Stimulated activated CD8-positive, alpha-beta memory T cell treated with anti-CD3 and anti-CD28 coated beads, Interleukin-4, amount 100 ng/mL, for 4 hours (primary cell): ENCODE measurements at places on chromosomes 3 and 15.

DNA sequence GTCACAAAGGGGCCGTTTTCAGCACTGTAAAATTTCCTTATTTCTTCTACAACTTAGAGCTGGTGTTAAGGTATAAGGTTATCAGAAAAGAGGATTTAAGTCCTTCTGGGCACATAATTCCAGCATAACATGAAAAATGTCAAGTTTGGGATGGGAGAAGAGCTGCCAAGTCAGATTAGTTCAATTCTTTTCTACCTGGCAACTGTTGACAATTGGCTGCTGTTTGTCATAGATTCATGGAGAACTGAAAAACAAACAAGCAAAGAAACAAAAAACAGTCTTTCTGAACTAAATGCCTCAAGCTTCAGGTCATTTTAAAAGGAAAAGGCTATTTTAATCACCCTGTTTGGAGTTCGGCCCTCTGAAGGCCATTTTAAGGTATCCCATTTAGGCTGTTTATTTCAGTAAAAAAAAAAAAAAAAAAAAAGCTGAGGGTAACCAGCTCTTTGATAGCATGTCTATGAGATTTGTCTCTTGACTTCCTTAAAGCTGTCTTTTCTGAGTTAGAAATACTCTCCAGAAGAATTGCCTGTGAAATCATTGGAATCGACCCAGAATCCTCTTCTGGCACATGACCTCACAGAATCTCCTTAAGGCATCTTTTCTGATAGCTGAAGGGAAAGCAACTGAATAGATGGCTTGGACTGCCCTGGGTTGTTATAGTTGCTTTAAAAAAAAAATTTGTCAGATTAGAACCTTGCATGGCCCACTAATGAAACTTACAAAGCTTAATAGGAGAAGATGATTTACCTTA lies 173.3 kb downstream of the SEMA6D start:
- DNase-seq: no peak

DNA sequence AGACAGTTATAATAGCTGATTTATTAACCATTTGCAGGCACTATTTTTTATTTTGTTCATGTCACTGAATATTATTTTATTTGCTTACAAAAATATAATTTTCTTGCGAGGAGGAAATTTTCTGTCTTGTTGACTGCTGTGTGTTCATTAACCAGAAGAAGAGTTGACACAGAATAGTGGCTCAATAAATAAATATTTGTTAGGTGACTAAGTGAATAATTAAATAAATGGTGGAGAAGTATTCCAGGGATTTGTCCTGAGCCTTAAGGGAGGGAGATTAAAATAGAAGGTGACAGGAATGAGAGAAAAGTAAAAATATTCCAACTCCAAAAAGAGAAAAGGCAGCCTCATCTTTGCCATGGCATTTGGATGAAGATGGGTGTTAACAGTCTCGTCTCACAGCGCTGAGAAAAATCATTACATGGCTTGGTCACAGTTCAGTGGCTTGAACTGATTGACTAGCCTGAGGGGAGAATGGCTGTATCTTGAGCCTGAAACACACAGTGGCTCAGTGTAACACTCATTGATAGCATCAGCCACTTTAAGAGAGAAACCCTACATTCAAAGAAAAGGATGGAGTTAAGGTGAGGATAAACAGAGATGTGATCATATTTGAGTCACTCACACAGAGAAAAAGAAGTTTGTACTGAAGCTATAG lies 449.9 kb upstream of the NAALADL2 start:
- no peak for DNase-seq

- peak; percentile 66 for DNase-seq
These were observed 5.3 kb upstream of the TRA2B start for GRCh38 chr3:185942907-185943759.

- no peak for DNase-seq
These were observed 2.4 kb upstream of the ADGRG7 start for GRCh38 chr3:100606894-100607512.

GRCh38 chr15:79948095-79948695 lies 22.8 kb downstream of the BCL2A1 start:
- no peak for DNase-seq

- no peak for DNase-seq
These were observed 256.9 kb upstream of the LRRC3B start for GRCh38 chr3:26365706-26366105.

GRCh38 chr3:111856501-111856900 lies 2.6 kb upstream of the PHLDB2 start:
- DNase-seq: no peak

- DNase-seq: no peak
These were observed 570.2 kb downstream of the NTRK3 start for GRCh38 chr15:87686339-87686738.

DNA sequence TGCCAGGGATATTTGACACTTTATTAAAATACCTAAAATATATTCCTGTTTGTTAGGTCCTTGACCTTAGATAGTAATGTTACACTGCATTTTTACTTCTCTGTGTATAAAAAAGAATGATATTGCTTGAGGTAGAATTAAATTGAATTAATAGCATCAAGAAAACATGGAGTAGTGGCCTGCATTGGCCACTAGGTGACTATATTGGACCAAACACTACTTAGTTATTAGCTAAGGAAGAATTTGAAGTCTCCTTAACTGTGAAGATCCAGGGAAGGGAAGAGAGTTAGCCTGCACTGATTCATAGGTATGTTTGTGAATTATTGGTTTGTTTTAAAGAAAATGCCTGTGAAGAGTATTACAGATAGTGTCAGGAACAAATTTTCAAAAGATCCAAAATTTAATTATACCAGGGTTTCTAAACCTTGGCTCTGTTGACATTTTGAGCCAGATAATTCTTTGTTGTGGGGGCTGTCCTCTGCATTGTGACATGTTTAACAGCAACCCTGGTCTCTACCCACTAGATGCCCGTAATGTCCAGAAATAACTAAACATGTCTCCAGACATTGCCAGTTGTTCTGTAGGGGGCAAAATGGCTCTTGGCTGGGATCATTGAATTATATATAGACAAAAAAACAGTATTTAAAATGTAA lies 103.6 kb upstream of the THSD4 start:
- no peak for DNase-seq

DNA sequence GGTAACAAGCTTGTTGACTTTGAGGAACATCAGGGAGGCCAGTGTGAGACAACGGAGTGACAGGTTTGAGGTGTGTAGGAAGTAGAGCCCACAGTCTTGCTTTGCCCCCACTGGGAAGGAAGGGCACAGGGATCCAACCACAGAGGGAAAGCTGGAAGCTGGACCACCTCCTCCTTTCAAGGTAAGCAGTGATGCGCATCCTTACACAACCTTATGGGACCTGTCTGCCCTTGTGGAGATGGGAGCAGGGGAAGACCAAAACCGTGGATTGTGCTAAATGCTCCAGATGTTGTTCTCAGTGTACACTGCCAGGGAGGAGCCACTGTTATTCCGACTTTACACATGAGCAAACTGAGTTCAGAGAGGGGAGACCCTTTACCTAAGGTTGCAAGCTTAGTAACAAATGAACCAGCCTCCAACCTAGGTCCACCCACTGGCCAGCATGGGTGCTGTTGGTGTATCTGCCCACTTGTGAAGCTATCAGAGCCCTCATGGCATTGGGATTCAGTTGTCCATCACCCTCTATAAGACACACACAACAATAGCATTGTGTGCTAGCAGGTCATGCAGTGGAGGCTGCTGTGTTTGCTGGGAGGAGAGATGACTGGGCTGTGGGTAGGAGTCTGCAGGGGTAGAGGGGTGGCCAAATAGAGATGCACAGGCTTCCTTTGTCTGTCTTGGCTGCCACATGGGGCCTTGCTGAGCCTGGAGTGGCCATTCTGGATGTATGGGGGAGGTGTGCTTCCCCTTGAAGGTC lies 586 bp upstream of the LSMEM2 start:
- no peak for DNase-seq

- no peak for DNase-seq
These were observed 15.1 kb upstream of the TMEM158 start for GRCh38 chr3:45241206-45241605.

DNA sequence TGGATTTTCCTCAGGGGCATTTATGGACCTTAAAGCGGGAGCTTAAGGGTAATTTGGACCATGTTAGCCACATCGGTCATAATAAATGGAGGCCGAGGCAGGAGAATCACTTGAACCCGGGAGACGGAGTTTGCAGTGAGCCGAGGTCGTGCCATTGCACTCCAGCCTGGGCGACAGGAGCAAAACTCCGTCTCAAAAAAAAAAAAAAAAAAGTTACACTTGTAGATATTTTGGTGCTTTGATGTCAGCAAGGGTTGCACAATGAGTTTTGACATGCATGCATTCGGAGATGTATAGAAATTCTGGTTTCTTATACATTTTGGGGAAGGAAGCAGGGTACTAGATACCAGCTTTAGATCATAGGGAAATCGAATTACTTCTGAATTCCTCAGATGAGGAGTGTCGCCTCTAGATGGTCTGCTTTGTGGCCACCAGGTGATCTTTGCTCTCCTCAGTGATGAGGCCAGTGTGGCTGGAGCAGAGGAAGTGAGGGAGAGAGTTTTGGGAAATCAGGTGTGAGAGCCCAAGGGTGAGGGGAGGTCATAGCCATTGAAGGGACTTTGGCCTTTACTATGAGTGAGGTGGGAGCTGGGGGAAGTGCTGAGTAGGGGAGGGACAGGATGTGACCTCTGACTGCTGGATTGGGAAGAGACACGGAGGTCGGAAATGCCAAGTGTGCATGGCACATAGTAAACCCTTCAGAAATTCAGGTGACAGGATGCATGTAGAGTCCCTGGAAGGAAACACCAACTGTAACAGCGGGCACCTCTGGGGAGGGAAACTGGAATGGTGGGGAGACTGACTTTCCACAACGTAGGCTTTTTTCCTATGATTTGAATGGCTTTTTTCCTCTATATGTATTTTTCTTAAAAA lies 8.4 kb upstream of the RBSN start:
- DNase-seq: no peak

DNA sequence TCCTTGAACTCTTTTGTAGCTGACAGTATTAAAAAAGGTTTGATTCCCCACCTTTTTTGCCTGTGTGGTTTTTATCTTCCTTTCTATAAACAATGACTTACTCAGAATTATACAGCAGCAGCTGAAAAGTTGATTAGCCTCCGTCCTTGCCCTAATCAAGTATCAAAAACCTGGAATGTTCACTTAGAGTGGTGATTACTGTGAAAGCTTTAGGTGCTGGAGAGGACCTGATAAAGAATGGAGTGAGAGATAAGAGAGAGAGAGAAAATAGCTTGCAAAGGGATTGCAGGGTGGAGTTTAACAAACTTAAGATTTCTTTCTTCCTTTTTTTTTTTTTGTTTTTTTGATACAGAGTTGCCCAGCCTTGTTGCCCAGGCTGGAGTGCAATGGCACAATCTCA lies 6.7 kb downstream of the CGNL1 start:
- no peak for DNase-seq

GRCh38 chr3:134087060-134087974 lies 57.6 kb upstream of the SLCO2A1 start:
- no peak for DNase-seq

GRCh38 chr3:23921052-23921511 lies 4.2 kb downstream of the RPL15 start:
- no peak for DNase-seq

GRCh38 chr15:43251185-43251870 lies 15.4 kb downstream of the TGM5 start:
- DNase-seq: no peak

GRCh38 chr15:35376707-35377106 lies 169.3 kb downstream of the DPH6 start:
- DNase-seq: no peak

GRCh38 chr3:46544771-46545503 lies 21.2 kb downstream of the LRRC2 start:
- DNase-seq: no peak

DNA sequence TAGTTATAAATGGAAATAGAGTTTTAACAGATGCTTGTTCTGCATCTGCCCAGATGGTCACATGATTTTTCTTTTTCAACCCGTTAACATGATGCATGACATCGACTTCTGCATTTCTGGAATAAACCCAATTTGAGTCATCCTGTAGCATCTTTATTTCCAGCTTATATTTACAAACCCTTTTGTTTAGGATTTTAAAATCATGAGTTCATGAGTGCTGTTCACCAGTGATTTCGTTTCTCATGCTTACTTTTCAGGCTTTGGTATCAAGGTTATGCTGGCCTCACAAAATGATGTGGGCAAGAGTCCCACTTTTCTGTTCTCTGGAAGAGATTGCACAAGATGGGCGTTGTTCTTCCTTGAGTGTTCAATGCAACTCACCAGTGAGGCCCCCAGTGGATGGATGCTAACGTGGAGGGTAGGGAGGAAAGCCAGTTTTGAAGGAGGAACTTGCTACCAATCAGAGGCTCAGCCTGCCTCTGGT lies 5.2 kb downstream of the HRH1 start:
- DNase-seq: no peak

- no peak for DNase-seq
These were observed 19.4 kb upstream of the STARD5 start for GRCh38 chr15:81343371-81343770.

DNA sequence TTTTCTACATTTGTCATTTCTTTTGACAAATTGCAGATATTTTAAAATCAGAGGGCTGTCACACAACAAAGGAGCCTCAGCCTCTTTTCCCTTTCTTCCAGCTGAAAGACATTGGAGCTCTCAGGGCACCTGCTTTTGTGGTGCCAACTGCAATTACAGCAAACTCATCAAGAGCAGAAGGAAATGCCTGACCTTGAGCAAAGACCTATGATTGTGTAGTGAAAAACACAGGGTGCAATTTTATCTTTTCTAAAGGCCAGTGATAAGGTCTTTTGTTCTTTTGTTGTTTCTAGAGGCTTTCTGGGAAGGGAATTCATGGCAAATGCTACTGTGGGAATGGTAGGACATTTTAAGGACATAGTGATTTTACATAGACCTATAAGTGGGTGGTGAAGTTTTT lies 214.3 kb downstream of the OXSM start:
- no peak for DNase-seq

DNA sequence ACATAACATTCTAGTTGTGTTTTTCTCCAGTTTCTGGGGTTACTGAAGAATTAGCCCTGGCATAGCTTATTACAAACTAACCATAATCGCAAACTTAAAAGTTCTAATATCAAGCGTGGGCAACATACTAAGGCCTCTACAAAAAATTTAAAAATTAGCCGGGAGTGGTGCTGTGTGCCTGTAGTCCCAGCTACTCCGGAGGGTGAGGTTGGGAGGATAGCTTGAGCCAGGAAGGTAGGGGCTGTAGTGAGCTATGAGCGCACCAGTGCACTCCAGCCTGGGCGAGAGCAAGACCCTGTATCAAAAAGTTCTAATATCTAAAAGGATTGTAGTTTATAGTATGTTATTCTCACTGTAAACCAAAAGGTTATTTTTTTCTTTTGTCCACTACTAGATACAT lies 1.1 kb downstream of the OIP5 start:
- no peak for DNase-seq

- no peak for DNase-seq
These were observed 910.2 kb downstream of the ROBO1 start for GRCh38 chr3:78857494-78858111.
